ENCODE measurements at places on chromosomes 5 and 9.

GRCh38 chr9:80061096-80061495 lies 489.3 kb downstream of the TLE4 start:
- DNase-seq: no peak

DNA sequence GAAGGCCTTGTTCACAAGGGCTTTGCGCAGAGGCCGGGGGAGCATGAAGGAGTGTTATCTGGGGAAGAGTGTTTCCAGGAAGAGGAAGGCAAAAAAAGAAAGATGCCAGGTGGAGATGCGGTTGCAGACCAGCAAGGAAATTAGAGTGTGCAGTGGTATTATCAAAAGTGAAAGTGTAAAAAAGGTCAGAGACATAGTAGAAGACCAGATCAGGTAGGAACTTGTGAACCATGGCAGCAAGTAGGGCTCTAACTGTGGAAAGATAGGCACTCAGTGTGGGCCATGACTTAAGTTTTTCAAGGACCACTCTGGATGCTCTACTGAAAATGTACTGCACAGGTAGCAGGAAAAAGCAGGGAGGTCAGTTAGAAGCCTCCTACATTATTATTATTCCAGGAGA lies 90.1 kb upstream of the SPOCK1 start:
- no peak for DNase-seq

DNA sequence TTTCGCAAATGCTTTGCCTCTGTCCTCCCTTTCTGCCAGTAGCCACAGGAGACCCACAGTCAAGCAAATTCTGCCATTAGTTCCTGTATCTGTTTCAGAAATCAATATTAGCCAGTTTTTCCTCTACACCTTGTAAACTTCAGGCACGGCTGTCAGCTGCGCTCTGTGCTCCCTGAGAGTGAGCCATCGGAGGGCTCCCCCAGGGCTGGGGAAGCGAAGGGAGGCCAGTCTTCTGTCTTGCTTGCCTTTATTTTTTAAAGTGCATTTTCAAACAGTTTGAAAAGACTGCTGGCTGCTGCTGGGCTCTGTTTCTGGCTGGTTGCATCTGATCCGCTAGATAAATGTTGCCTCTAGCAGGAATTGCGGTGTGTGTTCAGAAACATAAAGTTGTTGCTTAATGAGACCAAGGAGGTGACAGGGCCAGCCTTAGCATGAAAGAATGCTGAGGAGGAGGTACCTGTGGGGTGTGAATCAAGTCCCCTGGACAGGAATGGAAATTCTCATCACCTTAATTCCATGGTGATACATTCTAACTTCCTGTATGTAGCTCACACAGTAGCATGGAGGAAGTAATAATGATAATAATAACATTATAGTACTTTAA lies 421.7 kb upstream of the KIF2A start:
- no peak for DNase-seq

DNA sequence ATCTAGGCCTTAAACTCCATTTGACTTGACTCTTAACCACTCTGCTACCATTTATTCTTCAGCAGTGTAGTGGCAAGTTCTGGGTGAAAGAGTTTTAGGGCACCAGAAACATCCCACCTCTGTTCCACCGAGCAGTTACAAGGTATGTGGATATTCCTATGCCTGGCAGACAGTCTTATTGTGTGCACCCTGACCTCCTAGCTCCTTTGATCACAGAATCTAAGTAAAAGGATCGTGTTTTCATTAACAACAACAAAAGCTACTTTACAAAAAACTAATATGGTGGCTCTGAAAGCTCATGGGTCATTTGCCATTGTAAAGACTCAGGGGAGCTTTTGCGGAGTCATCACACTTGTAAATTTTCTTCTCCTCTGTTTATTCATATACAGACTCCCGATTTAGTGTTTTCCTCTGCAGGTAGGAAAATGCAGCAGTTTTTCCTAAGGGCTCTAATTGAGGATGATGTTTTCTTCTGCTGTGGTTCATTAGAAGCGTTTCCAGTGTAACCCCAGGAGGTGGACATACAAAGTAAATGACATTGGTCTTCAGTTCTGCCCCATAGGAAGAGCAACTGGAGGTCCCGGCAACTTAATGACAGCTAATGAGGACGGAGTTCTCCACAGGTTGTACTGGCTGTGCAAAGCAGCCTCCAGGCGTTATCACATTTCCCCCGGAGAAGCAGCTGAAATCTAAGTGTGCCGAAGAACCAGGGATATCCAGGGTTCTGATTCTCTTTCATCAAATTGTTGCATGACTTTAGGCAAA lies 78.2 kb downstream of the ATP10B start:
- DNase-seq: no peak

- no peak for DNase-seq
These were observed 11.1 kb upstream of the RALGDS start for GRCh38 chr9:133132174-133132573.

DNA sequence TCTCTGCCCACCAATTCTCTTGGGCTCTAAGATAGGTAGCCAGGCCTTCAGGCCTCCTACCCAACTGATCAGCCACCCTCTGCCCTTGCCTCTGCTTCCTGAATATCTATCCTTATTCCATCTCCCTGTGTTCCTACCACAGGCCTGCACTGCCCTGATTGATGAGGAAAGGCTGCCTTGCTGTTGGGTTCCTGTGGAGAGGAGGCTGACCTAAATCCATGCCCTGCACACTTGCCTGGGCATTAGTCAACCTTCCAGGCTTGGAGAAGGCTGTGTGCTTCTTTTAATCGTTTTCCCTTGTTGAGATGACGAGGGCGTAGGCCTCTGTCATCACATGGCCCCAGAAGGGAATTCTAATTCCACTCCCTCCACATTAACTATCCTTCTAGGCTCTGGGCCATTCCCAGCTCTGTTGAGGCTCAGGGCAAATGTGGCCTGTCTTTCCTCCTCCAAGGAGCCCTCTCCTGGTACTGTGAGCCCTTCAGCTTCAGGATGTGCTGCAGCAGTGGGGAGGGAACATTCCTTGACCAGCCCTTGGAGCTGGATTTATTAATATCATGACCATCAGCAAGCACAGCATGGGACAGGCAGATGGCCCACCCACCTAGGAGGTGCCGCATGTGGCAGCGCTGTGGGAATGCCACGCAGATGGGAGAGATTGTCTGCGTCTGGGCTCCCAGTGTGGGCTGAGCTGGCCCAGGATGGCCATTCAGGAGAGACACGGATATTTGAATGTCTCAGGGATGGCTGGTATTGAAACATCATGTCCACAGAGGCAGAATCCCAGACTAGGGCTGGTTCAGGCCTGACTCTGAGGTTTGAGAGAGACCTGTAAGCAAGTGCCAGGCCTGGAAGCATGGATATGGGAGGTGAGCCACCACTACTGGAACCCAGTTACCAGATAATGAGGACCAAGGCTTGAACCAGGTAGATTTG lies 40.9 kb downstream of the ANGPTL2 start:
- no peak for DNase-seq

DNA sequence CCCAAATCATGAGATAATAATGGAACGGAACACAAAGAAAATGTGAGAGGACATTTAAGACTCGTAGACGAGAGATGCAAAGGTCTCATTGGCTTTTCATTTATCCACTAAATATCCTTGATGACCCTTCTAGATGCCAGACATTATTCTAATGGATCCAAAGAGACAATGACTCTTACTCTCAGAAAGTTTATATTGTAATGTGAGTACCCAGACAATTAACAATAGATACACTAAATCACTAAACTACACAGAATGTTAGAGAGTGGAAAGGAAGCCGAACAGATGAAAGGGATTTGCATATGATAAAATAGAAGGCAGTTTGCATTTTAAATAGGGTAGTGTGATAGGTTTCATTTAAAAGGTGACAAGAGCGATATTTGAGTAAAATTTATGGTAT lies 973.3 kb downstream of the TAF11L14 start:
- no peak for DNase-seq

- DNase-seq: no peak
These were observed 80.2 kb downstream of the PLAC8L1 start for GRCh38 chr5:146025114-146025680.

GRCh38 chr9:105425816-105426433 lies 21.9 kb upstream of the FSD1L start:
- DNase-seq: peak; percentile 16

DNA sequence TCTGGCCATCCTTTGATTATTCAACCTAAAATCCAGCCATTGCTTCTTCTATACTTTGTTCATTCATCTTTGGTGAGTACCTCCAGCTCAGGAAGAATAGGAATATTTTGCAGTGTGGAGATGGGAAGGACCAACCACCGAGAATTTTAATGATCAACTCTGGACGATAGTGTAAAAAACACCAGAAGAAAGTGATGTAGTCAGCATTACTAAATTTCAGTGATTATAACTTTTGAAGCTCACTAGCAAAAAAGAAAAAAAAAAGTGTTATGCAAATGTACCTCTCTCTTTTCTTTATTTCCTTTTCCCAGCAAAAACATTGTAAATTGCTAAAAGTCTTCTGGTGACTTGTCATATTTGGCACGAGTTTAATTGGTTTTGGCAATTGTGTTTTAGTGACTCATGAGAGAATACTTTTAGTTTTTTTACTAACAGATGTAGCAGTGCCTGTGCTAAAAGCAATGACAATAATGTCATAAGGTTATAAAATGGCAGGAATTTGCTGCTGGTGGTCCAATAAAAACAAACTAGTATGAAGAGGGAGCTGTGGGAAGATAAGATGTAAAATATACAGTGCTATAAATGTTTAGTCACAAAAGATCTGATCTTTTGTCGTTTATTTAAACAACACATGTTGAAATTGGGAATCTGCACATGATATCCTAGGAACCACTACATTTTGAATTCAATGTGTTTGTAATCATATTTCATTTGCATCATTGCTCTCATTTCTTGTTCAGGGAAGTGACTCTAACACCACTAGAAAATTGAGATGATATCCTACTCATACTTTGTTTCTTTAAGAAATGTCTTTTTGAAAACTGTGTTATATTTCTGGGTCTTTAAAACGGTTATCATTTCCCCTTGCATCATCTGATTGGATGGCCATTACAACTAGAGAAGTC lies 81.3 kb upstream of the ERCC6L2 start:
- no peak for DNase-seq
